ENCODE measurements at places on chromosomes 13 and 19.

DNA sequence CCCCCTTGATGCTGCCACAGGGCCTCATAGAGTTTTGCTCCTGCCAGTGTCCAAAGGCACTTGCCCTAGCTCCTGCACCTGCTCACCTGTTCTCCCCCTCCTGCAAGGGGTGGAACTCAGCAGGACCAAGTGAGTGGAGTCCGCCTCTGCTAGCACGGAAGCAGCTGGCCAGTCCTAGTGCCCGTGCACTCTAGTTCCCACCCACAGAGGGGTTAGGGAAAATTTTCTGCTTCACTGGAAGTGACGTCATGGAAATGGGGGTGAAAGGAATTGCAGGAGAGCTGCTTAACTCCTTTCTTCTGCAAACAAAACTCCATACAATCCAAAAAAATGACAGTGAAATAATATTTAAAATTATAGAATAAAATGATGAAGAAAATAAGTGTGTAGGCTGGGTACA lies 609.7 kb upstream of the SLITRK1 start:
- DNase-seq, result no peak

DNA sequence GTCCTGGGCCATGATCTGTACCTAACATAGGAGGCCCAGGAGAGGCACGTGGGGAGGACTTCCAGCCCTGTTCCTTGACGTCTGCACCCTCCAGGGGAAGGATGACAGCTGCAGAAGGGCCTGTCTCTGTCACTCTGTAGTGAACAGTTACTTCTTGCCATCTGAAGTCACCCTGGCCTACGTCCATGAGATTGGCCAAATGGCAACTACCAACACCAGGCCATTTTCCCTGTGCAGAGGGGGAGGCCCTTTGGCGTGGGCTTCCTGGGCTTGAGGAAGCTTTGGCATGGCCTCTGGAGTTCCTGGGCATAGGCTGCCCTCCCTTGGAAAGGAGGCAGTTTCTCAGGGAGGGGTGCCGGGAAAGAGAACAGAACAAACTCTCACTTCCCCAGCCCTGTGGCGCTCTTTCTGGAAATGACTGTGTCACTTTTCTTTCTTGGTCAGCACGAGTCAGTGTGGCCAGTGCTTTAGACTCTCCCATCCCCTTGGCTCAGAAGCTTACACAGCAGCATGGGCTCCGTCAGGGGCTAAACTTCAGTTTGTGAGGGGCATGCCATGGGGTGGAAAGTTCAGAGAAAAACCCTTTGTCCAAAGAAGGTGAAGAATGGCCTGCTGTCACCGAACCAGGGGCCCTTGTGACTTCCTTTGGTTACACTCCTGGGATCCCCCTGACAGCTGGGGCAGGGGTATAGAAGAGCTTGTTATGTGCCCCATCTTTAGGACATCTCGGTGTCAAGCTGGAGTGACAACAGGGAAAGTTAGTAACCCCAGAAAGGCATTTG lies 5.3 kb downstream of the CARM1 start:
- DNase-seq, result no peak

DNA sequence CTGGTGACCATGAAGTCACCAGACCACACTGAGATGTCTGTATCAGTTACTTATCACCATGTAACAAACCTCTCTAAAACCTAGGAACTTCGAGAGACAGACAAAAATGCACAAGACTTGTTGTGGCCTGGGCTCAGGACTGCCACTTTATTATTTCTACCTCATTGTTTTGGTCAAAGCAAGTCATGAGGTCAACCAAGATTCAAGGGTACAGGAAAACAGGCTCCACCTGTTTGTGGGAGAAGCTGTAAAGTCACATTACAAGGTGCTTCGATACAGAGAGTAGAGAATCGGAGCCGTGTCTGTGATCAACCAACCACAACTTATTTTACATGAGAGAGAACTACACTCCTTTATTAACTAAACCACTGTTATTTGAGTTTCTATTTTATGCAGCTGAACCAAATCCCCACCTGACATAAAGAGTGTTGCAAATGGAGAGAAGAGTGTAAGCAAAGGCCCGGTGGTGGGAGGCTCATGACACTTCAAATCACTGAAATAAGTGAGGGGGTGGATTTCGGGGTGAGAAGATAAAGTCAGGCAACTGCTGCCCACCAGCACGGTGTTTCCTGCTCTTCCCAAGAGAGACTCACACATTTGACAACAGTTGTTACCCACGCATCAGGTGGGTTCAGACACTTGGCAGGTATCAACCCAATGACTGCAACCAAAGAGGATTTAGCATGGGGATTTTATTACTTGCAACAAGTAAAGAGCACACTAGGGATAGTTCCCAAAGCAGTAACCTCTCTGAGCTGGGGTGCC lies 39.0 kb upstream of the IGSF23 start:
- DNase-seq, result no peak

DNA sequence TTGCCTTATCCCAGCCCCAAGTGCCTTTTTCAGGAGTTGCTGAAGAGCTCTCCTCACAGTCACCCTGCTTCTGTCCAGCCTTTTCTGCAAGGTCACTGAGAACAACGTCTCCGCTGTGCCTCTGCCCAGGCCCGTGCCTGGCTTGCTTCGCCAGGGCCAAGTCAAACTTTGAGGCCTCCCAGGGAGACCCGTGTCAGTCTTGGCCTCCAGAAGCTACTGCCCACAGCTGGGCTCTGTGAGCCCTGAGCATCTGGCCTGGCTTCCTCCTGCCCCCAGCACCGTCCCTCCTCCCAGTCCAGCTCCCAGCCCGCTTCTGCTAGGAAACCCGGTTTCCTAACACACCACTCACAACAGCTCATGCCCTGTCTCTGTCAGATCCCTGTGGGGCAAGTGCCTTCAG lies 165.9 kb downstream of the TEX29 start:
- no peak for DNase-seq

- DNase-seq, result no peak
These were observed 93.1 kb downstream of the PCDH17 start for GRCh38 chr13:57724486-57725272.

GRCh38 chr19:44846455-44847143 lies 502 bp downstream of the NECTIN2 start:
- DNase-seq, result no peak

DNA sequence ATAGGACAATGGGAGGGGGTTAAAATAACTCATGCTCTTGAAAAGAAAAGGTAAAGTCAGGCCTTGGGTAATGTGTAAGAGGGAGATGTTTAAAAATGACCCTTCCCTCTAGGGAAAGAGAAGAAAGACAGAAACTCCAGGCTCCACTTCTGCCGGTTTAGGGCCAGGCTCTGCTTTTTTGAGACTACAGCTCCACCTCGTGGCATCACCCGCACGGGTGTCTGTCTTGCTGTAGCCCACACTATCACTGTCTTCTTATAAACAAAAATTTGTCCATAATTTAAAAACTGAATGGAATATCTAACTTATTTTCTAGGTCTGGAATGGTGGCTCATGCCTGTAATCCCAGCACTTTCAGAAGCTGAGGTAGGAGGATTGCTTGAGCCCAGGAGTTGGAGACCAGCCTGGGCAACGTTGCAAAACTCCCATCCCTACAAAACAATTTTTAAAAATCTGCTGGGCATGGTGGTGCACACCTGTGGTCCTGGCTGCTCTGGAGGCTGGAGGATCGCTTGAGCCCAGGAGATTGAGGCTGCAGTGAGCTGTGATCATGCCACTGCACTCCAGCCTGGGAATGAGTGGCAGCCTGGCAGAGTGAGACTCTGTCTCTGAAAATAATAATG lies 65.1 kb upstream of the GTF3A start:
- DNase-seq, result peak; percentile 62

DNA sequence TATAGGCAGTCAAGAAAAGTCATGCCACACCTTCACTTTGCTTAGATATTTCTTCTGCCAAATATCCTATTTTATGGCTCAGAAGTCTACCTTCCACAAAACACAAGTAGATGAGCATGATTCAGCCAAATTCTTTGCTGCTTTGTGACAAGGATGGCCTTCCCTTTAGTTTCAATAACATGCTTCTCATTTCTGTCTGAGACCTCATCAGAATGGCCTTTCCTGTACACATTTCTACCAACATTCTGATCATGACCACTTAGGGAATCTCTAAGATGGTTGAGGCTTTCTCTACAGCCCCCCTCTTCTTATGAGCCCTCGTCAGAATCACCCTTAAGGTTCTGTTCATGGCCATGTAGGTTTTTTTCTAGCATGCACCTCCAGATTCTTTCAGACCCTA lies 96.2 kb downstream of the COL4A2 start:
- DNase-seq, result no peak

DNA sequence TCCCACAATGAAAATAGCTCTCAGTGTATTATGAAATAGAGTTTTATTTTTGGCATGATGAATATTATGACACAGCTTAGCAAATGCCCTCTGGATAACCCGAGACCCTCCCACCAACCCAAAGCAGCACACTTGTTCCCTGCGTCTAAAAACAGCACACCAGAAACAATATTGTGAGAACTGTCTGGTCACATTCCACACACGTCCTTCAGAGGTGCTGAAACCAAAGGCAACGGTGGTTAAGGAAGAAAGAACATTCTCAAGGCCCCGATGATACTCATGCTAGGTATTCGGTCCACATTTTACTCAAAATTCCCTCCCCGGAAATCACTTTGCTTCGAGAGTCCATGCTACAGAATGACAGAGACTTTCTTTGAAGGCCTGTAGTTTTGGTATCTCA lies 156.7 kb downstream of the SLC7A1 start:
- DNase-seq, result no peak

- DNase-seq, result no peak
These were observed 13.6 kb downstream of the LCP1 start for GRCh38 chr13:46168341-46168740.

DNA sequence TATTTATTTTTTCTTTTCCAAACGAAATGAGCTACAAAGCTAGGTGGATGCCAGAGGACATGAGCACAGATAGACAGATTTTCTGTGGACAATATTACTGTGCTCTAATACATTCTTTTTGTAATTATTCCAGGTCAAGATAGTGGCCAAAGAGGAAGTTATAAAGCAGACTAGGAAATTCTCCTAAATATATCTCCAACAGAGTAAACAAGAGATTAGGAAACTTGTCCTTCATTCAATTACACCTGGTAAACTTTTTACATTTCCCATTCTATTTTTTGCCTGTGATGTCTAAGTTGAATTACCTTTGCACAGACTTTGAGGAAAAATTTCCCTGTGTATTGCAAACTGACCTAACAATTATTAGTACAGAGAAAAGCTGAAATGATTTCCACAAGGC lies 905.5 kb upstream of the PCDH20 start:
- DNase-seq, result no peak

- no peak for DNase-seq
These were observed 51.6 kb upstream of the UBL3 start for GRCh38 chr13:29901710-29902631.

GRCh38 chr19:50501186-50501567 lies 9.8 kb downstream of the JOSD2 start:
- no peak for DNase-seq

- no peak for DNase-seq
These were observed 4.2 kb downstream of the SULT2B1 start for GRCh38 chr19:48556163-48556562.

DNA sequence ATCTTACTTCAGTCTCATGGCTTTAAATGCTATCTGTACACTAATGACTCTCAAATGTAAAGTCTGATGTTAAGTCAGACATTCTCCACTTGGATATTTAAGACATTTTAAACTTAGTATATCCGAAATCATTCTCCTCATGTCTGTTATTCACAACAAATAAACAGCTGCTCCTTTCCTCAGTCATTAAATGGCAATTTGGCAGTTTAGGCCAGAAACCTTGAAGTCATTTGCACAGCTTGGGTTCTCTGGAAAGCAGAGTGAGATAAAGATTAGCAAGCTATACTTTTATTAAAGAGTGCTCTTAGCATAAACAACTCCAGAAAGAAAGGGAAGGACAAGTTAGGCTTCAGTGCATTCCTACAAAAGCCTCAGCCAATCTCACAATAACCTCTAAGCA lies 53.7 kb downstream of the DNAJC15 start:
- DNase-seq, result no peak

GRCh38 chr13:110263888-110264287 lies 43.1 kb downstream of the COL4A1 start:
- no peak for DNase-seq

GRCh38 chr13:91571681-91572080 lies 173.3 kb downstream of the GPC5 start:
- no peak for DNase-seq

DNA sequence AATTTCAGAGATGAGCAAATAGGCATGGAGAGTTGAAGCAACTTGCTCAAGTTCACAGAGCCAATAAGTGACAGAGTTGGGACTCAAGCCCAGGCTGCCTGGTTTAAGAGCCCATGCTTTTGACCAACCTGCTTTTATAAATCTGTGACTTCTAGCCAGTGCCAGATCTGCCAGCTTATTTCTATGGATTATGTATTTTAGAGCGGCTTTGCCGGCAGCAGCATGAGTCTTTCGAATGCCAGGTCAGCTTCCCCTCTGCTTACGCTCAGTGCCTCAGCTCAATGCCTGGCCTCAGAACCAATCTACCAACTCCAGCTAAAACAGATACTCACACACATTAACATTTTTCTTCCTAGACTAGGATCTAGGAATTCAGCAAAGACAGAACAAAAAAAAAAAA lies 2.3 kb downstream of the SERPINE3 start:
- no peak for DNase-seq

DNA sequence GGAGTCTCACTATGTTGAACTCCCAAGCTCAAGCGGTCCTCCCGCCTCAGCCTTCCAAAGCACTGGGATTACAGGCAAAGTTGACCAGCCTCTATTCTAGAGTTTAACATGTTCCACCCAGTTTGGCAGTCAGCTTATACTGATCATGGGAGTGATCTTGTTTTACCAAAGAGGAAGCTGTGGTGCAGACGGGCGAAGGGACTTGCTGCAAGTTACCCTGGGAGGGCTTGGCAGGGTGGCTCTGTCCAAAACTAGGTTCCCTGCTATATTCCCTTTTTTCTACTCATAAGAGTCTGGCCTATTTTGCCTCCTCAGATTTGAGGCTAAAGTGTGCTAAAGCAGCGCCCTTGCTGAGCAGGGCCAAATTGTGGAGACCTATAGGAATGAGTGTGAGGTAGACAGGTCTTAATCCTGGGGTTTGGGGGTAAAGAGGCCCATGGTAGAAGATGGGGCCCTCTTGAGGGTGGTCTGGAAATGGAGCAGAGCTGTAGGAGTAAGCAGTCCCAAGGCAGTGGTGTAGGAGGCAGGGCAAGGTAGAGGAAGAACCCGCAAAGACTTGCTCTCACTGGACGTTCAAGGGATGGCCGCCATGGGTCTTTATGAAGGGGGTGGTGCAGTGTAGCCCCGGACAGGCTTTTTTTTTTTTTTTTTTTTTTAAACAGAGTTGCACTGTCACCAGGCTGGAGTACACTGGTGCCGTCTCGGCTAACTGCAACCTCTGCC lies 3.3 kb downstream of the RPS19 start:
- DNase-seq, result no peak

- DNase-seq, result no peak
These were observed 114.8 kb upstream of the TRPC4 start for GRCh38 chr13:37984357-37984756.

- no peak for DNase-seq
These were observed 881.0 kb upstream of the GPC6 start for GRCh38 chr13:92345627-92346026.

- DNase-seq, result no peak
These were observed 339.1 kb upstream of the OBI1 start for GRCh38 chr13:78997902-78998629.

GRCh38 chr13:27493981-27494380 lies 43.6 kb upstream of the MTIF3 start:
- no peak for DNase-seq

Data from activated naive CD4-positive, alpha-beta T cell (primary cell).